DMS53 (cell line): ENCODE measurements at places on chromosomes 5 and 9.

- peak; percentile 78 for DNase-seq
These were observed 29.9 kb downstream of the CSF2 start for GRCh38 chr5:132103332-132103951.

DNA sequence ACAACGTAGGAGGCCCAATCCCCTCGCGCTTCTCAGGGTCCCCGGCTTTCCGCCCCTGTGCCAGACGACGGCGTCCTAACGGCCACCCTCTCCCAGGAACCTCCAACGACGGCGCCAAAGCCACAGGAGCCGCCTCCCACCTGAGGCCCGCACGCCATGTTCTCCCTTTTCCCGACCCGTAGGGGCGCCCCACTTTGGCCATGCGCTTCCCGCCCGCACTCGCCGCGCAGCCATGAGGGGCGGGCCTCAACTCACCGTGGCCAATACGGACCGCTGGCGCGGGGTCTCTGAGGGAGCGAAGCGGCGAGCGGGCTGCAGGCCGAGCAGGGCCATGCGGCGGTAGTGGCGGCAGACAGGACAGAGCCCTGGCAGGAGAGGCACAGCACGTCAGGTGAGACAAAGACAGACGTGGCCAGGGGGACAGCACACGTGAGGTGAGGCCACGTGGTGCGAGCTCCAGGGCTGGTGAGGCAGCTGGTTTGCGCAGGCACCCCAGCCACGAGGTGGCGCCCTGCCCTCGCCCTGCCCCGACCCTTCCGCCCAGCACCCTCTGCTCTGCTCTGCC is 1005.5 kb upstream of the PTPRD start:
- DNase-seq = no peak

- DNase-seq = no peak
These were observed 181.1 kb downstream of the YTHDC2 start for GRCh38 chr5:113694576-113694975.

GRCh38 chr9:134491196-134491835 is 150.3 kb upstream of the COL5A1 start:
- no peak for DNase-seq

DNA sequence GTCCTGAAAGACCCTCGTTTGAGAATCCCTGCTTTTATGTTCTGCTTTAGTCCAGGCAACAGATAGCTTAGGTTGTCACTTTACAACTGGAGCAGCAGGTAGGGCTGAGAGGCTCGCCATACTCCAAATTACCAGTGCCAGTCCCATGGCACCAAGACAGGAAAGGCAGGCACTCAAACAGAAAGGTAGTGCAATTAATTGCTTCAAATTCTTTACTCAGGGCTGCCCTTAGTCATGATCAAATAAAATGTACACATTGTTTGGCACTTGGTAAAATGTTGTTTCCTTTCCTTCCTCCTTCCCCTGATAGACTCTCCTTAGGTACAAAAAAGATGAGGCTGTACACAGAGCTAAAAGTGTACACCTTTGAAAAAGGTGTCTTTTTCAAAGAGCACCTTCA is 115.8 kb upstream of the CCDC152 start:
- peak; percentile 28 for DNase-seq

- no peak for DNase-seq
These were observed 79.6 kb downstream of the PHAX start for GRCh38 chr5:126680191-126680817.

- DNase-seq = peak; percentile 7
These were observed 28.7 kb downstream of the ENHO start for GRCh38 chr9:34493972-34494535.

DNA sequence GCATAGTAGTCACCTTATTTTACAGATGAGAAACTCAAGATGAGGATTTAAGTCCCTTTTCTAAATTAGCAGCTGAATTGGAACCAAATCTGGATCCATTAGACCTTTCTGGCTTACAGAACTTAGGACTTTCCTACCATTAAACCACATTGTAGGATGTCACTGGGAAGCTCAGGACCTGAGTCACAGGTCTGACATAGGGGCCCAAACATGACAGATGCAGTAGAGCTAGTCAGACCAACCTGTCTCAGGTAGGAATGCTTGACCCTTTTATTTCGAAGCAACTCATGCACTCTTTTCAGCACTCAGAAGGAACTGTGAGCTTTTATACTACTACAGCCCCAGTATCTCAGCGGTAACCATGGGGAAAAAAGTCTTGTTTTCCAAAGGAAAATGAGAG is 2.6 kb downstream of the RAB24 start:
- DNase-seq = no peak

DNA sequence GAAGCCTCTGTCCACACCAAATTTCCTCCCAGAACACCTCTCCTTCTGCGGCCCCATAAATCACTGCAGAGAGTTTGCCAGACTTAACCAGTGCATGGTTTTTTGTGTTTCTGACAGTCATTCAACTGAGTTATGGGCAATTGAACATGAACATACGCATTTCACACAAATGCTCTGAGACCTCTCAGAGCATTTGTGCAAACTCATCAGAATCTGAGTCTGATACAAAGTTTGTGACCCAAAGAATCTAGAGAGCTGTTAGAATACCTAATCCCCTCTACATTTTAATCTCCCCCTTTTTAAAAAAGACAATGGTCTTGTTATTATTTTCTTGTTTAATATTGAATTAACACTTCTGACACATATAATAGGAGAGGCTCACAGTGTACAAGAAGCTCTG is 416.9 kb upstream of the SMARCA2 start:
- no peak for DNase-seq

GRCh38 chr5:28862137-28862859 is 1823.9 kb upstream of the CDH9 start:
- DNase-seq = peak; percentile 91

GRCh38 chr5:134467231-134467630 is 55.5 kb upstream of the CDKN2AIPNL start:
- no peak for DNase-seq

DNA sequence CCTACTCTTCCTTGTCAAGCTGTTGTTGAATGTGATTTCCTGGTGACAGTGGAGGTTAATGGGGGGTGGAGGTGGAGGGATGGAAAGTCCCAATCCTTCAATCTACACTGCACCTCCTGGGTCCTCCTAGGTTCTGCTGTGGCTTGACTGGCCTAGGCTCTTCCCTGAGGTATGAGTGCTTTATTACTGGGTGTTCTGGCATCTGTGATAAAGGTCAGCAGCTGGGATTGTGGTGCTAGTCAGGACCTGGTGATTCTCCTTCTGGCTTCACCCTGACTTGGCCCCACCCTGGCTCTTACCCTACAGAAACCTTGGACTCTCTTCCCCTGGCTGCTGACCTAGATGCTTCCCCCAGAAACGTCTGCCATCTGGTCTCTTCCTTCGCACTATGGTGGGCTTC is 194.3 kb downstream of the ARHGEF28 start:
- no peak for DNase-seq

DNA sequence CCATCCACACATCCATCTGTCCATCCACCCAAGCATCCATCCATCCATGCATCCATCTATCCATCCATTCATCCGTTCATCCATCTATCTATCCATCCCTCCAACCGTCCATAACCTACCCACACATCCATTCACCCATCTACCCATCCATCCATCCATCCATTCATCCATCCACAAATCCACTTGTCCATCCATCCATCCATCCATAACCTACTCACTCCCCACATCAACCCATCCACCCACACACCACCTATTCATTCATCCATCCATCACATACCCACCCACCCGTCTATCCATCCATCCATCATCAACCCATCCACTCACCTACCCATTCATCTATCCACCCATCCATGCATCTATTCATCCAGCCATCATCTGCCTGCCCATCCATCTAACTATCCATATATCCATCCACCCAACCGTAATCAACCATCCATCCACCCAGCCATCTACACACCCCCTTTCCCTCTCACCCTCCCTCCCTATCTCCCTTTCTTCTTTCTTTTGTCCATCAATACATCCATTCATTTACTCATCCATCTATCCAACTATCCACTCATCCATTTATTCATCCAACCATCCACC is 43.6 kb upstream of the CLPTM1L start:
- DNase-seq = no peak

GRCh38 chr5:74461251-74461650 is 179.3 kb downstream of the ENC1 start:
- no peak for DNase-seq

DNA sequence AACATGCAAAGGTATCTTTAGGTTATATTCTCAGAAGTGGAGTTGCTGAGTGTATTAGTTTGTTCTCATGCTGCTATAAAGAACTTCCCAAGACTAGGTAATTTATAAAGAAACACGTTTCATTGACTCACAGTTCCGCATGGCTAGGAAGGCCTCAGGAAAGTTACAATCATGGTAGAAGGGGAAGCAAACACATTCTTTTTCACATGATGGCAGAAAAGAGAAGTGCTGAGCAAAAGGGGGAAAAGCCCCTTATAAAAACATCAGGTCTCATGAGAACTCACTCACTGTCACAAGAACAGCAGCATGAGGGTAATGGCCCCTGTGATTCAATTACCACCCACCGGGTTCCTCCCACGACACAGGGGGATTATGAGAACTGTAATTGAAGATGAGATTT is 163.6 kb upstream of the PRLR start:
- no peak for DNase-seq

DNA sequence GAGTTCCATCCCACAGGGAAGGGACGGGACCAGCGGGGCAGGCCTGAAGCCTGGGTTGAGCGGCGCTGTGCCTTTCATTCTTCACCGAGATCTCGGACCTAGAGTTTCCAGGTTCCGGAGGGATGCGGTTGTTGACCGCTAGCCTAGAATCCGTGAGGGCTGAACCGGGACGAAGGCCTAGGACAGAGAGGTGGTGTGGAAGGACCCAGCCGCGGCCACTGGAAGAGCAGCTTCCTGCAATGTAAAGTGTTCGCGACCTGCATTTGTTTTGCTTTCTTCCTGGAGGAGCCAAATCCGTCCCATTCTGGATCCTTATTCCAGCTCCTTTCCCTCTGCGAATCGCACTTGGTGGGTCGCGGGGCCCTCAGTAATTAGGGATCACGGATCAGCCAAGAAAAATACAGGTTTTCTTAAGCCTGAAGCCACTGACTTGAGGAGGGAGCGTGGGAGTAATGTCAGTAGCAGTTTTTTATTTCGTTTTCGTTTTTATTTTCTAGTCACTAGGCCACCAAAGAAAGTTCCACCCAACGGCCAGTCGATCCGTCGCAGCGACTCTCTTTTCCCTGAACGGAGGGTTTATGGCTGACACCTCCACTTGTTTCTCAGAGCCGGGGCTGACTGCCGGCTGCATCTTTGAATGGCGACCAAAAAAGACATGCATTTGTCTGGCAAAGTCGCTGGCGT is 48.6 kb downstream of the ANXA2R start:
- DNase-seq = peak; percentile 8

DNA sequence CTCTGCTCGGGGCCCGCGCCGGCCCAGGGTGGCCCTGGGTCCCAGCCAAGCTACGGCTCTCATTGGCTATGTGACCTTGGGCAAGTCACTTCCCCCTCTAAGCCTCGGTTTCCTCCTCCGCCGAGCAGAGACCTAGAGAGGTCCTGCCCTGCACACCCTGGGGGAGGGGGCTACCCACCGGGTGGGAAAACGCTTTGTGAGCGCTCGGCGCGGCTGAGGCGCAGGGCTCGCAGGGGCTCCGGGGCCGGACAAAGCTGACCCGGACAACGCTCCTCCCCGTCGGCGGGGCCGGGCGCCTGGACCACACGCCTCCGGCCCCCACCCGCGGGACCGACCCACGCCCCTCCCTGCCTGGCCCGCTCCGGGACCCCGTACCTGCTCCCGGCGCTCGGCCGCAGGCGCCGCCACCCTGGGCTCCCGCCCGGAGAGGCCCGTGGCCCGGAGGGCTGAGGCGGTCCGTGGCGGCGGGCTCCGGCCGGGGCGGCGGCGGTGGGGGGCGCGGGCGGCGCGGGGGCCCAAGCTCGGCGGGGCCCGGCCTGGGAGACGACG is 85.7 kb upstream of the MELK start:
- DNase-seq = peak; percentile 54

DNA sequence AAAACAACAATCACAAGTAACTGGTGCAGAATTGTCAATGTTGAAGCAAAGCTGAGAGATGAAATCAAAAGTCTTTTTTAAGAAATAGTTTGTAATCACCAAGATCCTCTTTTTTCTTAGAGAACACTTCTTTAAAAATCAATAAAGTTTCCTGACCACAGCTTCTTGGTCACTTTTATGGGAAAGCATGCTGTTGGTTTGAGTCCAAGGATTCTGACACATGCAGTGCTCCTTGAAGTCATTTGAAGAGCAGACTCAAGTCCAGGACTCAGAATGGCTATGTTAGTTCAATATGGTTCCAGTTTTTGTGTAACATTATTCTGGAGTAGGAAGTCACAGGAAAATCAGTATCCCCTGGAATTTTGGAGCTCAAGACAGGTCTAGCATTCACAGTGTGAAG is 480.6 kb downstream of the NR2F1-AS1 start:
- DNase-seq = no peak

GRCh38 chr5:38297830-38298608 is 39.7 kb downstream of the EGFLAM start:
- no peak for DNase-seq

DNA sequence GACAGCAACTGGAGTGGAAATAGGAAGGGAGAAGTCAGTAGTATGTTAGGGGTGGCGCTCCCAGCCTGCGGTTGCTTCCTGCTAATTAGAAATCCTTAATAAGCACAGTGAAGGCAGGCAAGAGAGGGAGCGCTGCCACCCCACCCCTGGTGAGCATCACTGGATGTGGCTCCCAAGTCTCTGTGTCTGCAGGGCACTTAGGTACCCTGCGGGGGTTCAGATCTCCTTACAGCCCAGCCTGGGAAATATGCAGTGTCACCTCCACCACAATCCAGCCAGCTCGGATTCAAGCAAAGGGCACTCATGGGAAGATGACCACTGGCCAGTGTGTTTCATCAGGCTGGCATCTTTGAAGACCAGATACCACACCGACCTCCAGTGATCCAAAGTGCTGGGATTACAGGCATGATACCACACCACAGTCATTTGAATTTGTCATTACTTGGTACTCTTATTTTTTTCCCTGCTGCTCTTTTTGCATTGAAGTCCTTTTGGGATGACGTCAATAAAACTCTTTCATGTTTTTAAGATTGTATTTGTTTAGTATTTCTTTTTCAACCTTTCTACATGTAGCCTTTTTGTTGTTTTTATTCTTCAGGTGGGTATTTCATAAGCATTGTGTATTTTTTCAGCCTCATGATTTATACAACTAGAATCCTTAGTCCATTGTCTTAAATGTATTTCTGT is 90.1 kb downstream of the ANKRD18B start:
- DNase-seq = no peak

DNA sequence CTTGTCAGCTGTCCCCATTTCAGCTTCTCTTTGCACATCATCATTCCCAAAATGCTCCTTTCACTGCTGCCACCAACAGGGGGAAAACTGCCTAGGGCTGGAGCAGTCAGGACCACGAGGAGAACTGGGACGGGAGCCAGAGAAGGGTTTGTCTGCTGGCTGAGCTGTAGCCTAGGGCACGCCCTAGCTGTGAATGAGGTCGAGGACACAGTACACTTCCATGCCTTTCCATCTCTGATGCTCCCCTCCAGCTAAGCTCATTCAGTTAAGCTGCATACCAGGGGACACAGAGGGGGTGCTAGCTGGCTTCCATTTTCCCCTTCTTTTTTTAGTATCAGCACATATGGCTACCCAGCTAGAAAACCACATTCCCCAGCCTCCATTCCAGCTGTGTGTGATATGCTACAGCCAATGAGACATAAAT is 64.7 kb downstream of the STK10 start:
- no peak for DNase-seq
